ENCODE measurements at places on chromosomes 12 and 14.

DNA sequence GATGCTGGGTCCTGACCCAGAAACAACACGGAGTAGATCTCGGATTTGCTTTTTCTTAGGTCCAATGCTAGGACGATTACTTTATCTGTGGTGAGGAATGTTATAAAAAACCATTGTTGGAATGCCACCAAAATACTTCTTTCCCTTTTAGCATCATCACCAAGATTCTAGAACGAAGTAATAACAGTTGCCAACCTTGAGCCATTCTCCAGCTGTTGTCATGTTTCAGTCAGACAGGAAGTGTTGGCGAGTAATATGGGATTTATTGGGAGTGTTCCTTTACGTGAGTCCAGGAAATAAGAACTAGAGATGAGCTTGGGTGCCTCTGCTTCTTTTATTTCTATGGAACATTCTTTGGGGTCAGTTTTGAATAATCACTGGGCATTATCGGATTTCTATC is 892.9 kb downstream of the DIO2 start:
- DNase-seq = peak; percentile 9

- no peak for DNase-seq
Observed at GRCh38 chr12:82659343-82660207, 27.1 kb upstream of the TMTC2 start.

DNA sequence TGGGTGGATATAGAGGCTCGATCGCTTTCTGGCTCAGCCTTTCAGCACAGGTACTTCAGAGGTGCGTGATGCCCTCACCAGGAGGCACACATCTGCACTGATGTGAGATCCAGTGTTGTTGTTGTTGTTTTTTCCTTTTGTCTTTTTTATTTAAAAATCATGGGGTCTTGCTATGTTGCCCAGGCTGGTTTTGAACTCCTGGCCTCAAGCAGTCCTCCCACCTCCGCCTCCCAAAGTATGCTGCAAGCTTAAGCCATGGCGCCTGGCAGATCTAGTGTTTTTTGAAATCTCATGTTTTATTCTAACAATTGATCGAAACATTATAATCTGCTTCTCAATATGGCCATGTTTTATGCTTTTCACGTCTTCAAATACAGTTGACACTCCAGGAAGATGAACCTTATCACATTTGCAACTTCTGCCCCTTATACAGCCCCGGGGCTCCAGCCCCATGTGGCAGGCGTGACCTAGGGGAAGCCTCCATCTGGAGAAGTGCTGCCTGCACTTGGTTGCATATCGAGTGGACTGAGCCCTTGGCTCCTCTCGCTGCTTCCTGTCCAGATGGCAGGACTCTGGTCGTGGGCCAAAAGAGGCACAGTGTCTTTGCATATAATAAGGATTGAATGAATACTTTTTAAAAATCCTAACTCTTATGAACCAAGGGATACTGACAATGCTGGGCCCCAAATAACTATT is 71.7 kb downstream of the TRAF3 start:
- DNase-seq = no peak

DNA sequence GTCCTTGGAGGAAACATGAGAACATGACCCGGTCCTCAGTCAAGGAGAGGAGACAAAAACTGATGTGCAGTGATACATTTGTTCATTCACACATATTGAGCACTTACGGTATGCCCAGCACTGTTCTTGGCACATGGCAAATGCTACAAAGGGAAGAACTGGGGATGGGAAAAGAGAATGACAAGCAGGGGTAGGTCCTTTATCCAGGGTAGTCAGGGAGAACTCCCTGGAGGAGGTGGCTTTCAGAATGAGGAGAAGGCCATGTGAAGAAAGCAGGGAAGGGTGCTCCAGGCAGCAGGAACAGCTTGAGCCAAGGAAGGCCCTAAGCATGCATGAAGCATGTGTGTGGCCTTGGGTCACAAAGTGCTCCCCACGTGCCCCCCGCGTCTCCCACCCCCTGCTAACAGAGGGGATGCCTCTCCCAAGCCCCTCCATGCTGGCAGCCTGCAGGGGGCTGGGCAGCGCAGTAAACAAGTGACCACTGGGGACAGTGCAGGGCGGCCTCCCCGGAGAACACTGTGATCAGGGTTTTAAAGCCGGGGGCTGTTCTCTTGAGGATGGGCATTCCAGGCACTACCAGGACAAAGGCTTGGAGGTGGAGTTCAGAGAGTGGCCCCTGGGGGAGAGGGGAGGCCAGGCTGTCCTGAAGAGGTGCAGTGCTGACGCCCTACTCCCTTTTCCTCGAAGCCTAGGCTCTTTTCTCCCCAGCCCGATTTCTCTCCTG is 71.0 kb downstream of the PHETA1 start:
- no peak for DNase-seq

DNA sequence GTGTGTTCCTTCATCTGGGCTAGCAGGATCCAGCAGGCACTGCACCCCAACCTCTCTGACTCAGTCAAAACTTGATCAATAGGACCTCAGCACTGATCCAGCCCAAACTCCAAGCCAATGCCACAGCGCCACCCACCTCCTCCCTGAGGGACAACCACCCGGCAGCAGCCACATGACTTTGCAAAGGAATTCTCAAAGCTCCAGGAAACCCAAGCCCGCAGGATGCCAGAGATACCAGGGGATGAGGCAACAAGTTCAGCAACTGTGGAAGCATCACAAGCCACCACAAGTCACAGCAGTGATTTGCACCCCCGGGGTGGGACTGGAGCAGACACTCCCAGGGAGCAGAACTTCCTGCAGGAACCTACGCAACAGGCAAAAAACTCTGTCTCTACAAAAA is 37.3 kb downstream of the ACTN1 start:
- no peak for DNase-seq

GRCh38 chr12:62584619-62585018 is 118.0 kb downstream of the MON2 start:
- DNase-seq = no peak

GRCh38 chr14:36324897-36325296 is 4.5 kb upstream of the MBIP start:
- no peak for DNase-seq

DNA sequence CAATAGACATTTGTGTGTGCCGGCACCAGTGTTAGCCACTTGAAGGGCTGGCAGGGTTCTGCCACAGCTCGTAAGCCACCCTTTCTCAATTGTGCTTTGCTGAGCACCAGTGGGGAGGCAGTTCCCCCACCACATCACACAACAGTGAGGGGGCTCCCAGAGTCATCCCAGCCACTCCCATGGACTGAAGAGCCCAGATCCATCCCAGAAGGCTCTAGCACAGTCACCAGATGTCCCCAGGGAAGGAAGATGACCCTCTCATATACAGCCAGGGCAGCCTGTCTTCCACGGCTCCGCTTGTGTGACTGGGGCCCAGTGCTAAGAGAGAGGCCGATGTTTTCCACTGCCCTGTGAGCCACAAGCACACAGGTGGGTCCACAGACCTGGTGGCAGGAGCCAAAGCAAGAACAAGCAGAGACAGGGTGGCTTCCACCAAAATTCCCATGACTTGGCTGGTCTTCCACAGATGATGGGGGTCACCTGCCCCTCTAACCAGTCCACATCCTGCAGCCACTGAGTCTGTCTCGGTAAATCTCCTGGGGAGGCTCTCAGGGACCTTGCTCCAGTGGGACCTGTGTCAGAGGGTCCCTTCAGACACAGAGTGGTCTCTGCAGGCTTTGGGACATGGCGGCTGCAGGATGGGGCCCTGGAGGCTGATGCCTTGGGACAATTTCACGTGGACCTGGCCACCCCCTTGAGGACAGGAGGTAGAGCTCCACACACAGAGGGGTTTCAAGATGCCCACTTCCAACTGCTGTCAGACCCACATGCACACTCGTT is 71.9 kb upstream of the DDX11 start:
- DNase-seq = no peak

GRCh38 chr14:67729072-67729885 is 27.6 kb downstream of the RDH12 start:
- no peak for DNase-seq

All from RKO (cell line).